ENCODE measurements at places on chromosomes 13 and 19.

- no peak for DNase-seq
Observed at GRCh38 chr13:85508683-85509329, 290.4 kb downstream of the SLITRK6 start.

DNA sequence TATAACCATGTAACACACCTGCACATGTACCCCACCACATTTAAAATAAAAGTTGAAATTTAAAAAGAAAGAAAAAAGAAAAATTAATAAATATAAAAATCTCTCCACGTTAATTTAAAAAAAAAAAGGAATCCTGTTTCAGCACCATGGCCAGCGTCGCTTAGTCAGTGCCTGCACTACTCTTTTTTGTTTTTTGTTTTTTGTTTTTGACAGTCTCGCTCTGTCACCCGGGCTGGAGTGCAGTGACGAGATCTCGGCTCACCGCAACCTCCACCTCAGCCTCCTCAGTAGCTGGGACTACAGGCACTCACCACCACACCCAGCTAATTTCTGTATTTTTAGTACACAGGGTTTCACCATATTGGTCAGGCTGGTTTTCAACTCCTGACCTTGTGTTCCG is 835.9 kb downstream of the UQCRFS1 start:
- no peak for DNase-seq

DNA sequence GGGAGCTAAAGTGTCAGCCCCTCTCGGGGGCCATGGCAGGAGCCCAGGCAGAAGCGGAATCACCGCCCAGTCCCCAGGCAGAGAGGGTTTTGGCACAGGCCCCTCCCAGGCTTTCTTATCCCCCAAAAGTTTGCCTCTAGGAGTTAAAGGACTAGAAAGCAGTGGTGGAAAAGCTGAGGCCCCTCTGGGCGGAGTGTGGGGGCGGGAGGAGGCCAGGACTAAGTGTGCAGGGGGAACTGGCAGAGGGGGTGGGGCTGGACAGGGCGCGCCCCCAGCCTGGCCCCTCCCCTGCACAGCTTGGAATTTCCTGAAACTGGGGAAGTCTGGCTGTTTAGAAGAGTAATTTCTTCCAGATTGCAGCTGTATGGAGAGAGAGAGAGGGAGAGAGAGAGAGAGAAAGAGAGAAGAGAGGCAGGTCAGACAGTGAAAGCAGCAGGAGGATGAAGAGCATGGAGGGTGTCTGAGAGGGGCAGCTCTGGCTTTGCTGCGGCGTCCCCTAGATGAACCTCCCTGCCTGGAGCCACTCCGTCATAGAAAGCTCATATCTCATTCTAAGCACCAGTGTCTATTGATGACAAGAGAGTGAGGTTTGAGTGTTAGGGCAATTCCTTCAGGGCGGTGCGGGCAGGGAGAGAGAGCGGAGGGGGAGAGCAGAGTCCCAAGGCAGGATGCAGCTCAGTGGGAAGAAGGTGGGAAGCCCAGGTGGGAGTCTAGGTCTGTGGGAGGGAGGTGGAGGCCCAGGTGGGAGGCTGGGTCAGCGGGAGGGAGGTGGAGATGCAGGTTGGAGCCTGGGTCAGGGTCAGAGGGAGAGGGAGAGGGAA is at the start of gene CDC42EP5:
TSS of gene CDC42EP5 (minus strand) at position 226 of the 821 bp plus-strand sequence. CDS start 7,749 bp downstream, outside the sequence.
- no peak for DNase-seq

DNA sequence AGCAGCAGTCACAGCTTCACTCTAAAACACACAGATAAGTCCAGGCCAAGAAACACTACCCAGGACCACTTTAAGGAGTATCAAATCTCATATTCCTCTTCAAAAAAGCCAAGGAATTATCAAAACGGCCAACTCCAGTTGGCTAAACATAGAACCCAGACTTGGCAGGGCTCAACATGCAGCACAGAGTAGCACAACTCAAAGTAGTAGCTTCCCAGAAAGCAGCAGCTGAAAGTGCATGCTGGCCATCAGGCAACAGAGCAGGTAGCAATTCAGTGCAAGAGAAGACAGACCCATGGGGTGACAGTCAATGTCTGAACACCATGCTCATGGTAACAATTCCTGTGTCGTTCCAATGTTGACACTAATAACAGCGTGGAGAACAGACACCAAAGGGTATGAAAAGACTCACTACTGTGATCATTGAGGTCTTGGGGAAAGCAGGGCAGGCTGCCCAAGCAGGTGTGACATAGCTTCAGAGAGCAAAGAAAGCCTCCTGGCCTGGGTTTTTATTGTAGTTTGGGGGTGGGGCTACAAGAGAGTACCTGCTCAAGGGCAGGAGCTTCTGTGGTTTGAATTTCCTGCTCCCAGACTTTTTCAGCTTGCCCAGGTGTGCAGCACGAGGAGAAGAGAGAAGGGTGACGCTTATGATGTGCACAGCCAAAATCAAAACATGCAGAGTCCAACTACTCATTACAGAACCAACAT is 6.2 kb downstream of the ZNF709 start:
- peak; percentile 10 for DNase-seq

Data from NCI-H2029 (cell line).